ENCODE measurements at places on chromosomes 1 and 21.

DNA sequence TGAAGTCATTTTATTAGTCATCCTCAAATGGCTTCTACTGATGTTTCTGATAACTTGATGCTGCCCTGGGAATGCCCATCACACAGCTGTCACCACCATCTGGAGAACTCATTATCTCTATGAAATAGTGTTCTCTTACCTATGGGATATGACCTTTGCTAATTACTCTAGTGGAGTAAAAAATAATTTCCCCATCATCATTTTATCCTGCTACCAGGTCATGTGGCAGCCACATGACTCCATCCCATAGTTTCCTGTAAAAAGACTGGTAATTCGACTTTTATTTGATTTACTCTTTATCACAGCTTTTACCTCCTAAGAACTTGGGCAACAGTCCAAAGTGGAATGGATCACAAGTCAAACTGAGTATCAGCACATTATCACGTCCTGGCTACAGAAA, 76.1 kb upstream of the USP25 start:
- DNase-seq = no peak

DNA sequence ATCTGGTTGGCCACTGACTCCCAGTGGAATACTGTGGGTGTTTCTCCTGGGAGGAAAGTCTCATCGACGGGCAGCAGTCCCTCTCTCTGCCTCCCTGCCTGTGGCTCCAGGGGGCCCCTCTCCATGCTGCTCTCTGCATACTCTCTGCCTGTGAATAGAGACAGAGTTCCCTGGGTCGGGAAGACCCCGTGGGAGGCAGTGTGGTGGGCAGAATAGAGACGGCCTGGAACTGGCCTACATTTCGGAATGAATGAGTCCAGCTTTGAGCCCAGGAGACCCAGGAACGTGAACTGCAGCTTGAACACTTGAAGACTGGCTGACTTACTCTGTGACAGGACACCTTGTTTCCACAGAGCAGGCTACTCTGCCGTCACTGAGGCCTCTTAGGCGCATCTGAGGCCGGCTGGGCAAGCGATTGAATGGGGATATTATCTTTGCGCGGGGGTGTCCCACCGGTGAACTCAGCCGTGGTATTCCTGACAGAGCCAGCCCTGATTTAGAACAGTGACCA, 64.0 kb downstream of the KIF21B start:
- DNase-seq = no peak

DNA sequence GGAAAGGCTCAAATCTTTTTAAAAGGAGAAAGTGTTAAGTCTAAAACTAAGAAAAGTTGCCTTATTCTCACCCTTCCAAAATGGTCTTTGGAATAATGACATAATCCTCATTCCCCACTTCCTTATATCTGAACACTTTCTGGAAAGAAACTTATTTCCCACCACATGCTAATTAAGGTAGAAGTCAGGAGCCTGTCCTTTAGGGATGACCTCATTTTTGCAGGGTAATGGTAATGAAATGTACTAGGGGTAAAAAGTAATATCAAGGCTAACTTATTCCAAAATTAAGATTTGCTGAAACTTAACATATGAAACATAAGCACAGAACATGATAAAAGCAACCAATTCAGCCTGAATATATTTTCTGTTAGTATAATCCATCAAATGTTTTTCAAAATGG, 29.4 kb upstream of the C1orf185 start:
- DNase-seq = no peak

GRCh38 chr21:28587748-28588147, 404.9 kb downstream of the LTN1 start:
- DNase-seq = no peak

- no peak for DNase-seq
These were observed 4.0 kb downstream of the EPS8L3 start for GRCh38 chr1:109759513-109760334.

DNA sequence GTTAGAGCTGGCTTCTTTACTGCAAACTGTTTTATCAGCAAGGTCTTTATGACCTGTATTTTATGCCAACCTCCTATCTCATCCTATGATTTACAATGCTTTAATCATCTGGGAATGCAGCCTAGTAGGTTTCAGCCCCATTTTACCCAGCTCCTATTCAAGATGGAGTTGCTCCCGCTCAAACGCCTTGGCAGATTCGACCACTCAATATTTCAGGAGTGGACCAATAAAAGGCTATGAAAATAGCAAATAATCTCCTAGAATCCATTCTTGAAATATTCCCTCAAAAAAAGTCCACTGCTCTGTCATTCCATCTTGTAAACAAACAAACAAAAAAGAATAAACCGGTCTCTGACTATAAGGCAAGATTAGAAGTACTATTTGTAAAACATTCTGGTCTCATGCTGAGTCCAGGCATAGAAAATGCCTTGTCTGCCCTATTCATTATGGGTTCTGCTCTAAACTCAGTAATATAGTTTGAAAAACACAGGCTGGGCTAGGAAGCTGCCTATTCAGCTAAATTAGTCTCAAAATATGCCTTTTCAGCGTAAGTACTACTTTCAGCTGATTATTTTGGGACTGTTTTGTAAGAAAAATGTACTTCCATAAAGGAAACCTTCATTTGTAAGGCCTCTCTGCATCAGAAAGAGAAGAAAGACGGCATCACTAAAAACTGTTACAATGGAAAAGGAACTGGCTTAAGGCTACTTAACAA, 53.0 kb downstream of the TBX19 start:
- no peak for DNase-seq

GRCh38 chr1:75745276-75745675, 20.8 kb downstream of the ACADM start:
- DNase-seq = no peak

- no peak for DNase-seq
These were observed 276.6 kb downstream of the NFIA start for GRCh38 chr1:61358770-61359455.

DNA sequence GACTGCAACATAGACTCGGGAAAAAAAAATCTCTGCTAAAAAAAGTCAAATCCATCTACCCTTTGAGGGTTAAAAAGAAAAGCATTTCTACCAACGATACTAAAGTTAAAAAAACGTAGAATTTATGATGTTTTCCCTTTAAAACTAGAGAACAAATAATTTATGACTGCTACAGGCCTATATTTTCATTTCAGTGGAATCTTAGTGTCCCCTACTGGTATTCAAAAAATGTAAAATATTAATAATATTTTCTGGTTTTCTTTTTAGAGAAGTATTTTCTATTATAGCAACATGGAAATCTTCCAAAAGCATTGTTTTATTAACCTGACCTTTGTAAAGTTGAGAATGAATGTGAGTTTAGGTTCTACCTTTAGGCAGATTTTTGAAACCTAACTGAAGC, 1582.2 kb downstream of the MRPL39 start:
- DNase-seq = no peak

- DNase-seq = no peak
These were observed 8.2 kb upstream of the ST6GALNAC3 start for GRCh38 chr1:76066394-76066793.

GRCh38 chr1:116531917-116532316, 38.9 kb downstream of the CD58 start:
- no peak for DNase-seq

GRCh38 chr1:34648501-34648900, 106.3 kb upstream of the GJB5 start:
- no peak for DNase-seq

DNA sequence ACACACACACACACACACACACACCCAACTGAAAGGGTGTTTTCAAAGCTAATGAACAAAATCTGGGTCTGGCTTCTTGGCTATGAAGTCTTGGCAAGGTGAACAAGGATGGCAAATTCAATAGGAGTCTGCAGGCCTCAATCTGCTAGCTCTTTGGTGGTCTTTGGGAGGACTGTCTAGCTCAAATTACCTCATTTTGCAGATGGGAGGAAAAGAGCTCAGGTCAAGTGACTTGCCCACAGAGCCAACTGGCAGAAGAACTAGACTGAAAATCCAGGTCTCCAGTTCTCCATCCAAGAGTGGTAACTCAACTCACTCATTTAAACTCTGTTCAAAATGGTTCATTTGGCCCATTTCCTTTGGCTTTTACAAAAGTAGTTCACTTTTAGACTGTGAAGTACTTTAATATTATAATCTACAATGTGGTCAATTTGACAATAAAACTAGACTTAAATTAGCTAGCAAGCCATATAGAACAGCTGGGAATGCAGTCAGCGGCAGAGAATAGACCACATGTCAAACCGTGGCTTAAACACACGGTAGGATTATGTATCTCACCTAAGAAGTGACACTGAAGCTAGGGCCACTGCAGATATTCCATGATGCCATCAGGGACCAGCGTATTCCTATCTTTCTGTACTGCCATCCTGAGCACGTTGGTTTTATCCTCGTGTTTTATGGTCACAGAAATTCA, 112.9 kb downstream of the APP start:
- DNase-seq = no peak

DNA sequence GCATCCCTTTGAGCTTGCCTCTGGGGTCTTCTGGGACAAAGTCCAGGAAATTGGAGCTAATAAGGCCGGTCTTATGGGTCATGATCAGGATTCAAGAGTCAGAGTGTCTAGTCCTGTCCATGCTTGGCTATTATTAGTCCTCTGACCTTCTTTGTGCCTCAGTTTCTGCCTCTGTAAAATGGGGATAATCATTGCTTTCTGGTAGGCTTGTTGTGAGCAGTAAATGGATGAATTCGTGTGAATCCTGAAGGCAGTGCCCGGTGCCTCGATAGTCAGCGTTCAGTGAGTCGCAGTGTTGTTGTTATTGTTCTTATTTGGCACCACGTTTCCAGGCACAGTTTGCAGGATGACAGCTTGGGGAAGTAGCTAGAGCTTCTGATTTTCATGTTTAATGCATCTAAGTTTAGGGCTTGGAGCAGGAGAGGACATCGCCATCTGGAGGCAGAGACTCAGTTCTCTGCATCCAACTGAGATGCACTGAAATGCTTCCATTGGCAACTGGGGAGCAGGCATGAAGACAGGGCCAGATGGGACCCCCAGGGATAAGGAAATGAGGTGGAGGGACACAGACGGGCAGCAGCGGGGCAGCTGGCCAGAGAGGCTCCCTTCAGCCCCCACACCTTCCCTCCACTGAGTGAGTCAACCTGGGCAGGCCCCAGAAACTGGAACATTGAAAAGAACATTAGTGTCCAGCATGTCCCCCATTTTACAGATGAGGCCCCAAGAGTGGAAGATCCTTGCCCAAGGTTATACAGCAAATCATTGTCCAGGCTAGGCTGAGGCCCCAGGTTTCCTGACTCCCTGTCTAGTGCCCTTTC, 160.3 kb downstream of the PTPRU start:
- no peak for DNase-seq

DNA sequence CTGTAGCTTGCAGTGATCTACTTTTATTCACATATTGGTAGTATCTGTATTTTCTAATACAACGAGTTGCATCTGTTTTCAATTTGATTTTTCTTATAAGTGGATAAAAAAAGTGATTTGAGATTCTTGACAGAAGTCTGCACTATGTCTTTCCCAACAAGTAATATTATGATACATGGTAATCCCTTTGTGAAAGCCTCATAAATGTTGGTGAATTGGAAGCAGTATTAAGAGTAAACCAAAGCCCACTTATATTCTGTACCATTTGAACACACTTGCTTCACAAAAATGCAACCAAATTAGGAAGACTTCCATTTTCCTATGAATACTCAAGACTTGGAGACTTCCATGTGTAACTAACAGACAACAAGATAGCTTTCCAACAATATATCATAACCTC, 172.0 kb downstream of the HMCN1 start:
- no peak for DNase-seq

DNA sequence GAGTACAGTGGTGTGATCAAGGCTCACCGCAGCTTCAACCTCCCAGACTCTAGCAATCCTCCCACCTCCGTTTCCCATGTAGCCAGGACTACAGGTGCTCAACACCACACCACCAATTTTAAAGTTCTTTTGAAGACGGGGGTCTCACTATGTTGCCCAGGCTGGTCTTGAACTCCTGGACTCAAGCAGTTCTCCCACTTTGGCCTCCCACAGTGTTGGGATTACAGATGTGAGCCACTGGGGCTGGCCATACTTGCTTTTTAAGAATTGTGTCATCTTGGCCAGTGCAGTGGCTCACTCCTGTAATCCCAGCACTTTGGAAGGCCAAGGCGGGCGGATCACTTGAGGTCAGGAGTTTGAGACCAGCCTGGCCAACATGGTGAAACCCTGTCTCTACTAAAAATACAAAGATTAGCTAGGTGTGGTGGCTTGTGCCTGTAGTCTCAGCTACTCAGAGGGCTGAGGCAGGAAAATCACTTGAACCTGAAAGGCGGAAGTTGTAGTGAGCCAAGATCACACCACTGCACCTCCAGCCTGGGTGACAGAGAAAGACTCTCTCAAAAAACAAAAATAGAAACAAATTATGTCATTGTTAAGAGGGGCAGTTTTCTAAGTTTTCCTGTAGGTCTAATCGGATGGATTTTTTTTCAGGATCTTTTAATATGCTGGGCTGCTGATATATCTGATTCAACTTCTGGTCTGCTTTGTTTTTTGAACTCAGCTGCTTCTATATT, 18.7 kb downstream of the AK4 start:
- DNase-seq = no peak

DNA sequence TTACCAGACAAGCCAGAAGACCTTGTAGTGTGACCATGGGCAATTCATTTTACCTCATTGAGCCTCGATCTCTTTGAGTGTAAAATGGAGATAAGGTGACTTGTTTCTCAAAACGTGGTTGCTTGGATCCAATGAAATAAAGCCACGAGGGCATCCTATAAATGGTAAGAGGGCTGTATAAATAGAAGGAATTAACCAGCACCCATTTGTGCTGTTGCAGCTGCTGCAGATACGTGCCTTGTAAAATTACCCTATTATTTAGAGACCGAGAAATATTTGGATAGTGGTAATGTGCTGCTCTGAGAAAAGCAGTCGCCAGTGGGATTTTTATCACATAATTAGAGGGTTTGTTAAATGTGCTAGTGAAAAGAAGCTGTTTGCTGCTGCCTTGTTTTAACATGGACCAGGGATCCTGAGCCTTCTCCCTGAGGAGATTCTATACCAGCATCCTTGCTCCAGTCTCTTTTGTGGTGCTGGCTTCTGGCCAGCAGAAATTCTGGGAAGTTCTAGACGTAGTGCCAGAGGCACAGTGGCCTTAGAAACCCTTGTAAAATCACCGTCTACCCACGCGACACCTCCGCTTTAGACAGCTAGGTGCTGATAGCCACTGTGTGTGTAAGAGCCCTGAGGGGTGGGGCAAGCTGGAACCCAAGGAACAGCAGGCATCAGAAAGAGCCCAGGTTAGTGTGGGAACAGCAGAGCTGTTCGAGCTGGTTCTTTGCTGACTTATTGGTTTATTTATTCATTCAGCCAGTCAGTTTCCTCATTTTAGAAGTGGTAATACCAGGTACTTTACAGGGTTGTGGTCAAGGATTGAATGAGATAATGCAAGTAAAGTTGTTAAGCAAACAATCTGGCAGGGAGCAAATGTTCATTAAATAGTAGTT, 137.5 kb downstream of the NOS1AP start:
- DNase-seq = peak; percentile 59

DNA sequence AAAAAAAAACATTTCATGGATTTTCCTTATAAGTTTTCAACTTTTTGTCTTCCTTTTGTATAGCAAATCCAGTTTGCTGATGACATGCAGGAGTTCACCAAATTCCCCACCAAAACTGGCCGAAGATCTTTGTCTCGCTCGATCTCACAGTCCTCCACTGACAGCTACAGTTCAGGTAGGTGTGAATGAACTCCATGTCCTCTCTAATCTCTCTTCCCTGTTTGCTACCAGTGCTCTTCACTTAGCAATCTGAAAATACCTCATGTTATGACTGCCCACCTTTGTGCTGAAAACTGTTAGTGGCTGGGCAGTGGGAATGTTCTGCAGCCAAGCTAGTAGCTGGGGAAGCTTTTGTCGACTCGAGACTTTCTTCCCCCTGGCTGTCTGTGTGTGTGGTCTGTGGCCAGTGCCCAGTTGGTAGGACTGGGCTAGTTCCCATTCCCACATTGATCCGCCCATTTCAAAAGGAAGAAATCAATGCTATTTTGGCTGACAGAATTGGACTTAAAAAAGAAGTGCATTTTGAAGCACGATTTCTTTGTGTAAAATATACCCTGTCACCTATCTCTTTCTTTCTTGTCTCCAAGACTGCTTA, 24.5 kb downstream of the AHCYL1 start:
- no peak for DNase-seq
